ENCODE measurements at places on chromosomes 5 and 9.

DNA sequence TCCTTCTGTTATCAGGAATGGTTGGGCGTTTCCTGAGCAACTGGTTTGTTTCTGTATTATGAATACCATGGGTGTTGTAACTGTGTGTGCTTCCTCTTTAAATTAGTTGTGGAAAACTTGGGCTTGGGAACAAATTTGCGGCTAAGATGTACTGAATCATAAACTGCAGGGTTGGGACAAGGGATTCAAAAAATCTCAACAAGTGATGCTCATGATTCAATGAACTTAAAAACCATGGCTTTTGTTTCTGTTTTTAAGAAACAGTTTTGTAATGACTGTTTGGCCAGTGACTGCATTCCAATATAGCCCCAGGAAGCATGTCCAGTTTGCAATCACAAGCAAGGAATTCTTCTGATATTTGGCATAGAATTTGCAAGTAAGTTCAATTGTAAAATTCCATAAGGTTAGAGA lies 657.5 kb upstream of the WWC1 start:
- no peak for DNase-seq

DNA sequence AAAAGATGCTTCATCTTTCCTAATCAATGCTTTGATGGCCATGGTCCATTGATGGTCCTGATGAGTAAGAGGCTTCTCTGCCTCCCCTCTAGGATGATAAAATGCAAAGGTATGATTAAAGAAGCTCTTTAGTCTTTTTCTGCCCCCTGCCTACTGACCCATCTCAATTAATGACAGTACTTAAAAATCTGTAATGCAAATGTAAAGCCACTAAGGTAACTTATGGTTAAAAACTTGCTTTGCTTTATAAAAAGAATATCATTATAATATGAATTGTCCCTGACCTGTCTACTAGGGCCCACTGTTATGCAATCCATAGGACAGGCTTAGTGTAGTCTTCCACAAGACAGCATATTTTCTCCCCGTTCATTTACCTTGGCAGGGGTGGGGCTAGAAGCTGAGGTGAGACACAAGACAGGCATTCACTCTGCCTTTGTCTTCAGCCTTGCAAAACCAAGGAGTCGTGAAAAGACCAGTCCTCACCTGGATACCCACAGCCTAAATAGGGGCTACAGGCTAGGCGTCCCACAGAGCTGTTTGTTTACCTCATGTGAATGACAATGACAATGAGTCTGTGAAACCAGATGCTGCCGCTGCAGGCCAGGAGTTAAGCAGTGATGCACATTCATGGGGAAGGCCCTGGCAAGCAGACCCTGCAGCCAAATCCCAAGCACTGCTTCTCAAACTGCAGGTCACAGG lies 60.4 kb downstream of the BNC2 start:
- no peak for DNase-seq

DNA sequence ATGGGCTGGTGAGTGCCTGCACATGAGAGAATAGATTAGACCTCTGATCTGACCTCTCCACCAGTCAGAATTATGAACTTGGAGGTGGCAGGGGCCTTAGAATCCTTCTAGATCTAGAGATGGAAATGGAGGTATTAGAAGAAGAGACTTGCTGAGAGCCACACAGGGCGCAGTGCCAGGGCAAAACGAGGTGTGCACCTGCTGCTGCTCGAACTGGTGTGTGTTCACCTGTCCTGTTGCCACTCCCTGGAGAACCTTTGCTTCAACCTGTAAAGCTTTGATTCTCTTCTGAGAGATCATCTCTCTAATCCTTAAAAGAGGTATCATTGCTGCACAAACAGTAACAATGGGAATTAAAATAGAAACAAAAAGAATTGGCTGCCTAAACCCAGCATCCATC lies 24.9 kb downstream of the FRMPD1 start:
- DNase-seq = no peak

- DNase-seq = no peak
These were observed 136.2 kb upstream of the IRX2 start for GRCh38 chr5:2887481-2888348.

DNA sequence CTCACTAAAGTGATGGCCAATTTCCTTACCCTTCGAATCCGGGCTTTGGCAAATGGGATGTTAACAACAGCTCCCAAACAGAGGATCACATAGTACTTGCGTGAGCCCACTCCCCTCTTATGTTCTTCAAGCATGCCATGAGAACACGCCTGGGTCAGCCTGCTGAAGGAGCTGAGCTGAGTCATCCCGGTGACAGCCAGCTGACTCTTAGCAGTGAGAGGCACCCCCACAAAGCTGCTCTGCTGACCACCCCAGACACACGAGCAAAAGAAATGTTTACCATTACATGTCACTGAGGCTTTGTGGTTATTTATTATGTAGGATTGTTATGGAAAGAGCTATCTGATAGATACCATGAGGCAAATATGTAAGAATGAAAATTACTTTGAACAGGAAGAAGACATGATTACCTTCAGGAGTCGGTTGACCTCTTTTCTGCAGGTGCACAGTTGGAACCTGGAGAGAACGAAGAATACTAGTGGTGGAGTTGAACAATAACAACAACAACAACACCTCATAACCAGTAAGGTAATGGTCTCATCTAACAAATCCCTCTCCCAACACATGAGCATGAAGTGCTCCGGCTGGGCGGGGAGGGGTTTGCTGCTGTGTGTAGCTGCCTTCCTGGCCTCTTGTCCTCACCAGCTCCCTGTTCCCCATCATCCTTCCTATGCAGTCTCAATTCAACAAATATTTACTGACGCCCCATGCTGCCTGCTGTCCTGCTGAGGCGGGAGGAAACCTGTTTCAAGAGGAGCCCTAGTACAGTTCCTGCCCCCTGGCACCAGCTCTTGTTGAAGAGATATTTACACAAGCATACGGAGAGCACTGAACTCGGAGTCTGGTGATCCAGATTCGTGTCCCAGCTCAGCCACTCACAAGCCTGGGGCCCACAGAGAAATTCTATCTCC lies 69.4 kb upstream of the LHFPL2 start:
- no peak for DNase-seq

DNA sequence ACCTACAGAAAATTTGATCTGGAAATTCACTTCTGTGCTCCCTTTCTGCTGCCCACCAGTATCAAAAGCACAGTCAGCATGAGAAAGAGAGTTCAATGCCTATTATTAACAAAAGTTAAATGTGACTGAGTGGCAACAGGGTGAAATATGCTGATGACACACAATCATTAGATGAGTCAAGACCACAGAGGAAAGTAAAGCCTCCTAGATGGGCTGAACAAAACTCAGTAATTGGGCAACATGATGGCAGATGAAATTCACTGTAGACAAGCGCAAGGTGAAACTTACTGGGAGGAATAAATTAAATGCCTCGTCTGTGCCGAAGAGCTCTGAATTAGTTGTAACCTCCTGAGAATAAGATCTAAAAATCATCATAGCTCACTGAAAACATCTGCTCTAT lies 752.8 kb downstream of the IRX1 start:
- no peak for DNase-seq

DNA sequence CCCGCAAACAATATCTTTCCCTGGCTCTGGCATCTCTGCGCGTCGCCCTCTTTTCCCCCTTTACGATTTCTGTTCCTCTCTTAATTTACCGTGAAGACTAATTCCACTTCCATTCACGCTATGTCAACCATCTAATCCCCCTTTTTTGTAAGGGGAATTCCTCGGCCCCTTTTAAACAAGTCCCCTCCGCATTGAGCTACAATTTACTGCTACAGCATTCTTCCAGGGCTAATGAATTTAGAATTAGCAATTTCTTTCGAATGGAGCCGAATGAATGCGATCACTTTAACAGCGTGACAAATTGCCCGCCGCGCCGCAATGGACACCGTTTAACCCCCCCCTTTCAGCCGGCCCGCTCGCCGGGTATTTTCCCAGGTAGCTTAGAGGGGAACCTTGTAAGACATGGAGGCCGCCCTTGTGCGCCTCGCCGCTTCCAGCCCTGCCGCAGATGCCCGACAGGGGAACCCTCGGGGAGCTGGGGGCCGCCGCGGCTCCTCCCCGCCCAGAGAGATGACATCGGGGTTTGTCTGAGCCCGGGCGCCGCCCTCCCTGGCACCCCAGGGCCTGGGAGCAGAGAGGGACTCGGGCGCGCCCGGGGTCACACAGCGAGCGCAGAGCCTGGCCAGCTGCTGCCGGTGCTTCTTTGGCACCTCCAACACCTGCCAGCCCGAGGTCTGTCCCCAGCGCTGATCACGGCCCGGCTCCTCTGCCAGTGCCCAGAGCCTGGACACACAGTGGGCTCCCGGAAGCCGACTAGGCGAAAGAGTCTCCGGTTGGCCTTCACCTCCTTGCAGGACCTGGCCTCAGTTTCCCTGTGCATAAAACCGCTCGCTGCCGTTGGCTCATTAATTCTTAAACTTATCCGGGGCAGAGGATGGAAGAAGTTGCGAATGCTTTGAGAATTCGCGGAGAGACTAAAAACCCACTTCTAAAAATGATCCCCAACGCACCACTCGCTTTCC lies 1.3 kb downstream of the PRDM12 start:
- no peak for DNase-seq

All from cortex of kidney (tissue), 1 donor.